ENCODE measurements at places on chromosomes 3 and 15. TPM values are rescaled to one million over a fixed set of nuclear protein-coding genes. Genes with fewer than 3 reads are reported as not detected.

DNA sequence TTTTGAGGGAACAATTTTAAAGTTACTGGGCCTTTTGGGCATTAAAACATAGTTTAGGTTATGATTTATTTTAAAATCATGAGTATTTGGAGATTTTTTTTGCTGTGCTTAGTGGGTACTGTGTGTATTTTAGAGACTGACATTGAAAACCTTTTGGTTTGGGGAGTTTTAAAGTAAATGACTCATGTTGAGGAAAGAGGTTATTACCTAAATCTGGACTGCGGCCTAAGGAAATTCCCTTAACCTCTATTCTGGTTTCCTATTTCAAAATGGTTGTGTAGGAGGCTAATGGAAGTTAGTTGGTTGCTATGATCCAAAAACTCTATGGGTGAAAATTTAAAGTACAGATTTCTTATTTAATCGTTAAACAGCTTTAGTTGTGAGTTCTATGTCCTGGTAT lies 57.3 kb upstream of the DPH6 start:
- DNase-seq = peak; percentile 64

GRCh38 chr15:89089316-89090230 lies 1.3 kb downstream of the ABHD2 start:
- DNase-seq = no peak

- DNase-seq = no peak
Measured at GRCh38 chr3:98886525-98886924, 15.0 kb downstream of the DCBLD2 start.

The SLC15A2 gene
- 0.29 TPM for polyA plus RNA-seq

The NUP210 gene
- polyA plus RNA-seq = 0.10 TPM

The GRM2 gene
- polyA plus RNA-seq = 0.09 TPM

GRCh38 chr15:64544450-64544849 lies 84.1 kb downstream of the ZNF609 start:
- no peak for DNase-seq

The GRM7 gene
- polyA plus RNA-seq = 0.07 TPM

DNA sequence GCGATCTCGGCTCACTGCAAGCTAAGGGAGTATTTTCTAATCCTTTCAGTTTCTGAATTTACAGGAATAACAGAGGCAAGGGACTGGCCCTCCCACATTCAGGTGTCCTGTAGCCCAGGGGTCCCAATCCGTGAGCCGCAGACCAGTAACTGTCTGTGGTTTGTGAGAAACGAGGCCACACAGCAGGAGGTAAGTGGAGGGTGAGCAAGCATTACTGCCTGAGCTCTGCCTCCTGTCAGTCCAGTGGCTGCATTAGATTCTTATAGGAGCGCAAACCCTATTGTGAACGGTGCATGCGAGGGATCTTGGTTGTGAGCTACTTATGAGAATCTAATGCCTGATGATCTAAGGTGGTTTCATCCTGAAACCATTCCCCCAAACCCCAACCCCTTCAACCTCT lies 5.0 kb upstream of the IL17RC start:
- no peak for DNase-seq

DNA sequence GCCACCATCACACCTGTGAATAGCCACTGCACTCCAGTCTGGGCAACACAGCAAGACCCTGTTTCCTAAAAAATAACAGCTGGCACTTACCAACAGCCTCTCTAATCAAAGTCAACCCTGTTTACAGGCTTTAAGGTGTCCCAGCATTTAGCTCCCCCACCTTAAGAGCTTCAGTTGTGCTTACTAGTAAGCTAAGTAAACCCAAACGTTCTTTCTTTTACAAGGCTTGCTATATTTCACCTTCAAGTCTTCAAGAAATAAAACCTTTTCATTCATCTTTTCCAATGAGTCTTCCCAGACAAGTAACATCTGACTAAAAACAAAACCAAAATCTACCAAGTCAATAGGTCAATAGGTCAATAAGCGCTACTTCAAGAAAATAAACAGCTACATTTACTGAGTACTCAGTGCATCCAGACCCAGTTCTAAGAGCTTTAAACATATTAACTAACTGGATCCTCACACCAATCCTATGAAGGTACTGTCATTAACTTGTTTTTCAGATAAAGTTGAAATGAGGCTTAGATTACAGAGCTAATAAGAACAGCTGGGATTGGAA lies 62.4 kb downstream of the PBRM1 start:
- no peak for DNase-seq

- DNase-seq = no peak
Measured at GRCh38 chr3:19105826-19106225, 42.5 kb upstream of the KCNH8 start.

The DGKG gene
- 2.1 TPM for polyA plus RNA-seq

The PCOLCE2 gene
- 2.9 TPM for polyA plus RNA-seq

The OSBPL10 gene
- 44.4 TPM for polyA plus RNA-seq

DNA sequence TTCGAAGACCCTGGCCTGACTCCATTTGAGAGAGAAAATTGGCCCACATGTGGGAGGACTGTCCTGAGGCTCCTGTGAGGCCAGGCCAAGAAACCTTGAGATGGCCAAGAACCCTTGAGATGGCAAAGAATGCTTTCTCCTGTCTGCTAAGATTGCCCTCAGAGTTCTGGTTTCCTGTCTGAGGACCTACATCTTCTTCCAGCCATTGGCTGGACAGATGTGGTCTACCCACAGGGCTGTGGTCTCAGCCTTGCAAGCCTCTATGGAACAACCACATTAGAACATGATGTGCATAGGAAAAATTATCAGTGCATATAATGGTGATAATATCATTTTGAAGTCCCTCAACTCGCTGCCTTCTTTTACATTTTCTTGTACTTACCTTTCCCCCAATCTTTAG lies 10.8 kb upstream of the RASA2 start:
- no peak for DNase-seq

The ADAMTS9 gene
- 0.31 TPM for polyA plus RNA-seq

The B3GALNT1 gene
- 6.5 TPM for polyA plus RNA-seq

The SEMA6D gene
- polyA plus RNA-seq = 0.17 TPM

DNA sequence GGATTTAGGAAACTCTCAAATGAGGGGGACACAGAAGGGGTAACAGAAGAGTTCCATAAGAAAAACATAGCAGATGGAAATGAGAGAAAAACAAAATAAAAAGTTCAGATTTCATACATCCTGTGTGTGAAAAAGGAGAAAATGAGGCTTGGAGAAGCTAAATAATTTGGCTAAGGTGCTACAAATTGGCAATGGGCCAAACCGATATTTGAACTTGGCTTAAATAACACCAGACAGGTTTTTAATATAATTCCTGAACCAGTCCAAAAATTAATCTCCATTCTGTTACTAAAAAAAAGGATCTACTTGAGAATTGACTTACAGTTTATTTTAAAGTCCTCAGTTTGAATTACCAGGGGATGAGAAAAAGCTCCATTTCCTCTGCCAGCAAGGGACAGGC lies 342.9 kb upstream of the DPH6 start:
- no peak for DNase-seq

DNA sequence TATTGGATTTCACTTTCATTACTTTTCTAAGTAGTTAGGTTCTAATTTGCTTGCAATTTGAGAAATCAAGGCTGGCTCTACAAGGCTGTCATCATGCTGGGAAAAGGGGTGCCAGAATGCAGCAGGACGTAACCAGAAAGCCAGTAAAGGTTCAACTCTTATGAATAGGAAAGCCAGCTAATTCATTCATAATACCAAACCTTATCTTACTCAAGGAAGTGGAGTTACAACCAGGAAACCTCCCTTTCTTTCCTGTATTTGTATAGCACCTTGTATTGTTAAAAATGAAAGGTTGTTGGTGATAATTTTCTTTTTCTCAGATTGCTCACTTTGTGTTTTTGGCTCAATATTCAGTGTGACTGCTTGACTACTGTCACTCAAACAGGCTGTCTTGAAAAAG lies 109.4 kb downstream of the FILIP1L start:
- no peak for DNase-seq

Measured in mammary epithelial cell (primary cell).